ENCODE measurements at places on chromosomes 3 and 15.
A peak's percentile ranks its signal among the peaks of the same experiment; 100 is the strongest.

DNA sequence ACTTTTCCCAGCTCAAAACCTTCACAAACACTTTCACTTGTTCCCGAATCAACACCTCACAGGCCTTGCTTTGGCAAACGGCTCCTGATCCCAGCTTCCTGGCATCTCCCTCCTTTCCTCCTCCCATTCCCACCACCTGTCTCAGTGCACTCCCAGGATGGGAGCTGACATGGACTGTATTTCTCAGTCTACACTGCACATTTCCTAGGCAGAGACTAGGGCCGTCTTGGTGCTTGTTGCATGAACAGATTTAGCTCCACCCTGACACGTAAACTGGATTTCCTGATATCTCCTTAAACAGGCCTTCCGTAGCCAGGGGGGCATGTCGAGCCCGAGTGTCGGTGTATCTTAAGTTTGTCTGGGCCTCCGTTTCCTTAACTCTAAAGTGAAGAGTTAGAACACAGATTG lies 790 bp upstream of the WHAMM start:
- DNase-seq: no peak

GRCh38 chr15:69735121-69735520 lies 282.5 kb downstream of the RPLP1 start:
- DNase-seq: no peak

DNA sequence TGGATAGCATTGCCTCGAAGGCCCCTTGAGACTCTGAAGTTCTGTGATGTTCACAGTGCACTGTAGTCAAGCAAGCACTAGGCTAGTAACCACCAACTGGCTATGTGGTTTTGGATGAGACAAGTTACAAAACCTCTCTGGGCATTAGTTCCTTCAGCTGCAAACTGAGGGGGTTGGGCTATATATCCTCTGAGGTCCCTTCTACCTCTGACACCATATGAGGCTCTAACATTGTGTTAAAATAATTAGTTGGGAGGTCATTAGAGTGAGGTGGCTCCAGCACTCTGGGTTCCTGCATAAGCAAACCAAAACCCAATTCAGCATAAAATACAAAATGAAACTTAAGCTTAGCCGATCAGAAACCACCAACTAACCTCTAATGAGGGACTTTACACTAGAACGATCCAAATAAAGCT lies 209.5 kb upstream of the LRRN1 start:
- DNase-seq: no peak

DNA sequence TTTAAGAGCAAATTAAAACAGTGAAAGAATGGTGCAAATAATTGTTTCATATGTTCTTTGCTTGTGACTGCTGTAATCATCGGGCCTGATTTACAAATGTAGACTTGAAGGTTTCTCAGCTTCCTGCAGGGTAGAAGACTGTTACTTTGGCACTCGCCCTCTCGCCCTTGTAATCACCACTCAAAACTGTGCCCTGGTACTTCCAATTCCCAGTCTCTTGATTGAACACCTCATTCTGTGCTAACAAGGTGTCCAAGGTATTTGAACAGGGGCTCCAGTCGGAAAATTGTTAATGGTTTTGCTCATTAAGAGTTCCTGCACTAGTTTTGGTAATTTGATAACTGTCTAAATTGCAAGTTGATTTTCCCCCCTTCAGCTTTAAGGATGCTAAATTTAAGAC lies 209.5 kb downstream of the ZIC1 start:
- DNase-seq: no peak

DNA sequence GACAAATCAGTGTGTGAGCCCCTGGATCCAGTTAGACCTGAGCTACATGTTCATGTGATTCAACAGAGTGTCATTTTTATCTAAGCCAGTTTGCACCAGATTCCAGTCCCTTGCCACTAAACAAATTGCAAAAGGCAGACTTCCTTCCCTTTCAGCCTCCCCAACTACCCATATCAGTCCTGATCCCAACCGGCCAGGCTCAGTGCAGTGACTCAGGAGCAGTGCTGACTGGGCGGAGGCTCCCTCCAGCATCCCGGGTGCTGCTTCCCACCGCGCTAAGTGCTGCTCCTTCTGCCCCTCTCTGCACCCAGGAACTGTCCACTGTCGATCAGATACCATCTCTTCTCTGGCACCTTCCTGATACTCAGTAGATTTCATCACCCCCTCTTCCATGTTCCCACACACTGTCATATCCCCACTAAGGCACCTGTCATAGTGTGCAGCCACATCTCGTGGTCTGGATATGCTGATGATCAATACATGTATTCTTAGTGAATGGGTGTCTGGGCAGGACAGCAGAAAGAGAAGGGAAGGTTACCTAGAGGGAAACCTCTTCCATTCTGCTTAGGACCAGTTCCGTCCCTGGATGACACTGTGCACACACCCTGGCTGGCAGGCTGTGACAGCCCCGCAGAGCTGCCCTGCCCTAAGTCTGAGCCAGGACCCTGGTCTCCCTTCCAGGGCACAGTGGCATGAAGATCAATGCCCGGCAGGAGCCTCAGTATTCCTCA lies 108.8 kb upstream of the RAD18 start:
- no peak for DNase-seq

- DNase-seq: no peak
Observed at GRCh38 chr3:69290006-69290405, 95.9 kb downstream of the FRMD4B start.

DNA sequence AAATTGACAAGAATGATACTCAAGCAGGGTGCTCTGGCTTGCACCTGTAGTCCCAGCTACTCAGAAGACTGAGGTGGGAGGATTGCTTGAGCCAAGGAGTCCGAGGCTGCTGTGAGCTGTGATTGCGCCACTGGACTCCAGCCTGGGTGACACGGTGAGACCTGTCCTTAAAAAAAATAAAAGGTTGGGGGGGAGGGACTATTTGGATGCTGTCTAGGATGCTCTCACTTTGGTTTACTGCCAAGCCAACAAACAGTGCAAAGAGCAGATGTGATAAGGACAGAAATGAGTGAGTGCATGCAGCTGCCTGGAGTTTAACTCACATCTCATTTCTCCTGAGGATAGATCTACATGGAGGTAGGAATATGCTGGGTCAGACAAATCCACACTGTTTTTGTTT lies 130.0 kb downstream of the FRMD4B start:
- DNase-seq: no peak

DNA sequence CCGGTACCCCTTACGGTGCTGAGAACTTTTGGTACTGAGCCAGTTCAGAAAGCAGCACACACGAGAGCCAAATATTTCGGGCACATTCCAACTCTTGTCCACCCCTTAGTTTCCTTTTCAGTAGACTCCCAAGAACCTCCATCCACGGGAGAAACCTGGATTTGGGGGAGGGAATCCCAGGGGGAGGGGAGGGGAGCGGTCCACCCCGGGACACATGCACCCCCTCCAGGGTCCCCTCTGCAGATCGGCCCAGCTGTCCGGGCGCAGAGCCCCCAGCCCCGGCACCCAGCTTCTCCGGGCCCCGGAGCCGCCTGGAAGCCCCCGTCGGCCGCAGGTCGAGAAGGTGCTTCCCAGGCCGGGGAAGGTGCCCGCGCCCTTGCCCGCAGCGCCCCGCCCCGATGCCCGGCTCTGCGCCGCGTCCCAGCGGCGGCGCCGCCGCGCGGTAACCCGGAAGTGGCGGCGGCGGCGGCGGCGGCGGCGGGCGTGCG lies 455 bp upstream of the ABHD17C start:
- DNase-seq: peak; percentile 31

DNA sequence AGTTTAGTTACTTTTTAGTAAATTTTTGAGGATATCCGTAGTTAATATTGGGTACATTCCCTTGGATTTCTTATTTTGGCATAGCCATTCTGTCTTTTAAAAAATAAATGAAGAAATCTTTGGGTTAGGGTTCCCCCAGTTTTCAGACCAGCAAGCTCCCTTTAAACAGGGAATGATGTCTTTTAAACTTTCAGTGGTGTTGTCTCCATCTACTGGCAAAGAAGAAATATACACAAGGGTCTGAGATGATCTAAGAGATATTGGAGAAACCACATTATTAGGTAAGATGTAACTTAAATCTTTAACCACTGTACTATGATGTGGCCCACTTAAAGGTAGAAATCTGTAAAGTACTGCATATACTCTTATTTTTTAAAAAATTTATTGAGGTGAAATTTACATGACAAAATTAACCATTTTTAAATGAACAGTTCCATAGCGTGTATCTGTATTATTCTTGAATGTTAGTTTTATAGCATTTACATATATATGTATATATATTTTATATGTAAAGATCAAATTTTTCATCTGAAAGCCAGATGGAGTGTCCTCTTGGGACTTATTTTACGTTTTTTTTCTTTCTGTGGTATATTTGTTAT lies 35.1 kb upstream of the EIF3J start:
- DNase-seq: no peak

- no peak for DNase-seq
Observed at GRCh38 chr3:59884409-59884808, 834.6 kb upstream of the CFAP20DC start.

- no peak for DNase-seq
Observed at GRCh38 chr3:143286392-143287010, 166.9 kb downstream of the CHST2 start.

- no peak for DNase-seq
Observed at GRCh38 chr3:102074946-102075345, 225.6 kb downstream of the NFKBIZ start.

- no peak for DNase-seq
Observed at GRCh38 chr15:97991972-97992541, 31.6 kb downstream of the ARRDC4 start.

- peak; percentile 6 for DNase-seq
Observed at GRCh38 chr3:178385280-178385952, 150.8 kb upstream of the KCNMB2 start.

DNA sequence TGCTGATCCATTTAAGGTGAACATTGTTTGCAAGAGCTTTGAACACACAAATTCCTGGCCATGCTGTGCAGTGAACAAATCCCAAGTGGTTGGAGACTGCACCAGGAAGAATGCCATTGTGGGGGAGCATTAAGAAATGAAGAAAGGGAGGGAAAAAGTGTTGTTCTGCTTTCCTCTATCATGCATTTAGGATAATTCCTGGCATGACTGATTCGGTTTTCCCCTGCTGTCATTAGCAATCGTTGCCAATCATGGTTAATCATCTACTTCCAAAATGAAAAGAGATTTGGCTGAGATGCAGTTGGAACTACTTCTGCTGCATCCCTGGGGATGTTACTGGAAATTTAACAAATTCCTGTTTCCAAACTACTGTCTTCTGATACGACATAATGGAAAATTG lies 73.7 kb upstream of the ZPLD1 start:
- DNase-seq: no peak

Data from activated naive CD8-positive, alpha-beta T cell treated with anti-CD3 and anti-CD28 coated beads, Interleukin-2, amount 50 U/mL, for 24 hours (primary cell).